Cortex of kidney (tissue), 1 donor: ENCODE measurements at places on chromosomes 11 and 22.

DNA sequence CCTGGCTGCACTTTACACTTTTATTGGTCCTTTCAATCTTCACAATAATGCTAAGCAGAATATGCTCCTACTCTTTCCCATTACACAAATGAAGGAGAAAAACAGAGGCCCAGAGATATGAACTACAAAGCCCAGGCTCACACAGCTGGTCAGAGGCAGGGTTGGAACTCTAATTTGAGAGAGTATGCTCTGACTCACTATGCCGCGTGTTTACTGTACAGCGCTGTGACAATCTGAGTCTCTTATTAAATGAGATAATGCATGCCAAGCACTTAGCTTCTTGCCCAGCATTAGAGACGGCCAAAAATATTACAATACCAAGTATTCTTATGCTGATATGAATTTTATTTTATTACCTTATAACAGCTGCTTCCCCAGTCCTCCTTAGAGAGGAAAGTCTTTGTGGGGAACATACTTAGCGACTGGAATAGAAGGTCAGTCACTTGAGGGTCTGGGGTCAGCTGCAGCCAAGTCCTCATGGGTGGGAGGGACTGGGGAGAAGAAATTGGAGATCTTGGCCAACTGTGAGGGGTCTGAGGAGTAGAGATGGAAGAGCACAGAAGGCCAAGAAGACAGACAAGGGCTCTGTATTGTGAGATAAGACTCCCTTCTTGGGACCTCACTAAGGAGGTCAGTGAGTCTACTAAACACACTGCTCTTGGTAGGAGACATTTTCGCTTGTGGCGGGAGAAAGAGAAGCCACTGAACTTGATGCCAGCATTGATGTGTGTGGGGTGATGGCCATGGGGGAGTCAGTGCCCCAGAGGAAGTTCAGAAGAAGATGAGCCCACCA is 150.8 kb upstream of the TIMP3 start:
- DNase-seq: no peak

GRCh38 chr11:6127881-6128280 is 20.4 kb downstream of the OR56B4 start:
- DNase-seq: no peak

GRCh38 chr22:24952837-24953383 is 394 bp downstream of the KIAA1671 start:
- DNase-seq: no peak

DNA sequence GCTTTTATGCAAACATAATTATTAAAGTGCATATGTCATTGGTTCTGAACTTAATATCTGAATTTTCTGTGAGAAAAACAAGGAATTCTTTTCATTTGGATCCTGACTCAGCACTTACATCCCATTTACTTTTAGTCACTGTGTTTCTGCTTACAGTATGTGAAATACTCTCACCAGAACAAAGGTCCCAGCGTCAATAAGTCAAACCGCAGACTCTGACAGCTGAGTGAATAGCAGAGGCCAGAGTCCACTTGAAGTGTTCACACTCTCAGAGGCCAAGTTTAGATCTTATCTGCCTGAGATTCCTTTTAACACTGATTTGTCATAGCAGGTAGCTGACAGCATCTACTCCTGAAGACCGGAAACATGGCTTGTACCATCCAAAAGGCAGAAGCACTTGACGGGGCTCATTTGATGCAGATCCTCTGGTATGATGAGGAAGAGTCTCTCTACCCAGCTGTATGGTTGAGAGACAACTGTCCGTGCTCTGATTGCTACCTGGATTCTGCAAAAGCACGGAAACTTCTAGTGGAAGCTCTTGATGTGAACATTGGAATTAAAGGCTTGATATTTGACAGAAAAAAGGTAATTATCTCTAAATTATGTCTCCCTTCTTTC is 14.6 kb downstream of the BBOX1 start:
- DNase-seq: no peak

DNA sequence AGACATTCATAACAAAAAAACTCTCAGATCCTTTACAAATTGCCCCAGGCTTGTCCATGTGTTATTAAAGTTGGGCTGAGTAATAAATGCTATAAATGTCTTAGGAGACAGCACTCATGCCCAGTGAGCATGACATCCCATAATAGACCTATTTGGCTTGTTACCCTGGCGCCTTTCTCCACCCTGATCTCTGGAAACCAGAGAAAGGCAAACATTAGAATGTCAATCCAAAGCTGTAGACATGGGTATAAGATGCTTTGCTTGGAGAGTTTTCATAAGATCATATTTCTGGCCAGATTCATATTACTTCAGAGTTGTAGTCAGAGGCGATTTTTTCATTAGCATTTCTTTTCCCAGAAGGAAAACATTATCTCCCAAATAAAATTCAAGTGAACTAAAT is 161.3 kb upstream of the UBASH3B start:
- DNase-seq: no peak

GRCh38 chr11:34928960-34929680 is 12.7 kb downstream of the PDHX start:
- no peak for DNase-seq

DNA sequence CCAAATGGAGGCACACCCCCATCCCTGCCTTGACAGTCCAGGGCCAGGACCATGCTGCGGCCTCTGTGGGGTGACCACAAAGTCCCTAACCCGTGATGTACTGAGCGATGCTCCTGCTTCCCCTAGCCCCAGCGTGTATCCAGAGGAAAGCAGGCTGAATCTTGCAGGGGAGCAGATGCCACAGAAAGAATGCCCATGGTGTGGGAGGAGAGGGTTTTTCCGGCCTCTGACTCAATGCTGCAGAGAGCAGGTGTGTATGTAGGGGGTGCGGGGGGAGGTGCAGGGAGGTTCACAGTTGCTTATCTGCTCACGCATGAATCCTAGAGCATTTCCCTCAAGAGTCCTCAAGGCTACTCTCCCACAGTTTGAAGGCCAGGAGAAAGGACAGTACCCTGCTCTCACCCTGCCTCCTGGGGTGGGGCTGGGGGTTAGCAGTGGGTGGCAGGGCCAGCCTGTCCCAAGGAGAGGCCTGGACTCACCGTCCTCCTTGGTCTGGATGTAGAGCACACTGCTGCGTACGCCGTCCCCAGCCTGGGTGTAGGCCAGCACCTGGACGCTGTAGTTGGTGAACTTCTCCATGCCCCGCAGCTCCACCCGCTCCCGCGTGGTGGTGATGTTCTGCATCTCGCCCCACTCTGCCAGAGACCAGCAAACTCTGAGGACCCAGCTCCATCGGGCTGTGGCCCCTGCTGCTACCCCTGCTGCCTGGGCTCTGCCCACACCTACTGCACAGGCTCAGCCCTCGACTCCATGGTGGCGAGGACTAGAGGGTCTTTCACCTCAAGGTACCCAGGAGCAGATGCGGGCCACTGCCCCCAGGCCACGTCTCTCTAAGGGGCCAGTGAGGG is 130.8 kb downstream of the CEP164 start:
- DNase-seq: no peak

DNA sequence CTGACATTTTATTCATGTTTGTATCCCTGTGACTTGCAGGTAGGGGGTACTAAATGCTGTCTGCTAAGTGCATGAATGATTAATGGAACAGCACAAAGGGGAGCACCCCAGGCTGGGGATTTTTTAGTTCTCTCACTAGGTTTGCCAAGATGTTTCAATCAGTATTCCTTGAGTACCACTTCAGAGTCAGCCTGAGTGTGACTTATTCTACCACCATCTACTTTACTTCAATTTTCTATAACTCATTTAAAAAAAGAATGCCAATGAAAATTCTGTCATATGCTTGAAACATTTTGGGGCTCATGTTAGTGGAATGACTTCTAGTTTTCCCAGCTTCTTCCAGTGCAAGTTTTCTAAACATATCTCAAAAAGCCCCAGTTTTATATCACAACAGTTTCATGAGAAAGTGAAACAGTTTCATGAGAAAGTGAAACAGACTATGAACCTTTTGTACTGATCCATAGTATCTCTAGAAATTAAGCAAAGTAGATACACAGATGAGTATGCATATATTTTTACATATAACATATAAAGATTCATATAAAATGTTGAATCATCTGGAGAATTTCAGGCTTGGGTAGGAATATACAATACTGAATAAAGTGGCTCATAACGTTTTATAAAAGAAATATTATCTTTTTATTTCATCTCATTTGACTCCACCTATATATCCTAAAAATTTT is 252.4 kb downstream of the GRM5 start:
- DNase-seq: no peak

DNA sequence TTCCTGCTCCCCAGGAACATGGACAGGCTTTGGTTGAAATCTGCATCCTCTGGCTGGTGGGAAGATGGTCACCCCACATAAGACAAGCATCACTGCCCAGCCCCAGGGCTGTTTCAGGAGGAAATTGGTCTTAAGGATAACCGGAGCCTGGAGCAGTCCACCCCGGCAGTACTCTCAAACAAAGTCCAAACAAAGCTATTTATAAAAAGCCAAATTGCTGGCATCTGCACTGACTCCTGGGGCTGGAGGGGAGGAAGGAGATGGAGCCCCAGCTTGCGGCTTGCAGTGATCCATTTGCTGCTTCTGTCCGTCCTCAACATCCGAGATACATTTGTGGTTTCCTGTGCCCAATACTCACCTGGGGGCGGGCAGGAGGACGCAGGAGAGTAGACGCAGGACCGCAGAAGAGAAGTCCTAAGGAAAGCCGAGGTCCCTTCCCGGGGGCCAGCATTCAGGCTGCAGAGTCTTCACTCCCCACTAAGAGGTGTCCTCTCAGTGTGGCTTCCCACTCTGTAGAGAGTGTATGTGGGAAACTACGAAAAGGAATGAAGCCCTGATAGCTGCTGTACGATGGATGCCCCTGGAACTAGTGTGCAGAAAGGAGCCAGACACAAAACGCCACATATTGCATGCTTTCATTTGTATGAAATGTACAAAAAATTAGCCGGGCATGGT is 107.3 kb upstream of the FGF3 start:
- DNase-seq: no peak

GRCh38 chr11:90250970-90251369 is 28.1 kb upstream of the CHORDC1 start:
- DNase-seq: no peak

DNA sequence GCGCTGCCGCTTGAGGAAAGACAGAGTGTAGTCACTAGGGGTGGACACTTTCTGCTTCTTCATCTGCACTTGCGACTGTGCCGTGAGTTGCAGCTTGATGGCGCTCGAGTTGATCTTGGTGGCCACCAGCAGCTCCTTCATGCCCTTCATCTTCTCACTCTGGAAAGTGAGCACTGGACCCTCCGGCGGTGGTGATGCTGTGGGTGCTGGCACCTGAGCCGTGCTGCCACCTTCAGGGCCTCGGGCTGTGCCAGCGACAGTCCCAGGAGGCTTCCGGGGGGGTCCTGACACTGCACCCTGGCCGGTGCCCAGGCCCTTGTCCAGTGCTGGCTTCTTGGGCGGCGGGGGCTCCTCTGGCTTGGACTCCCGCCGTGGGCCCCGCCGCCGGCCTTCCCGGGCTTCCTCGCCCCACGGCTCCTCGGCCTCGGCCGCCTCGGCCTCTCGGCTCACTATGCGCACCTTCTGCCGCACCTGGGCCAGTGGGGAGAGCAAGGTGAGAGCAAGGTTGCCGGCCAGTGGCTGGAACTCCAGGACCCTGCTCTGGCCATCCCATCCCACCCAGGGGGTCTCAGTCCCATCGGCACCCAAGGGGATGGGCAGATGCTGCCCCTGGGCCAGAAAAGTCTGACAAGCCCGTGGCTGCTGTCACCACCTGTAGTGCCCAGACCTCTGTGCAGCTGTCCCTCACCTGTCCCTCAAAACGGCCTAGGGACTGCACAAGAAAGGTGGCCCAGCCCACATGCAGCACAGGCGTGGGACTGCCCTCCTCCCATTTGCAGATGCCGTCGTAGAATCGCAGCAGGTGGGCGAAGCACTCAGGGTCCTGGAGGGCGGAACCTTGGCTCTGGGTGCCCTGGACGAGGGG is 1.6 kb upstream of the MAP4K2 start:
- no peak for DNase-seq

- DNase-seq: no peak
Measured at GRCh38 chr11:73381589-73381988, 5.4 kb downstream of the RELT start.

GRCh38 chr11:7437696-7438095 is 47.6 kb upstream of the OLFML1 start:
- no peak for DNase-seq

DNA sequence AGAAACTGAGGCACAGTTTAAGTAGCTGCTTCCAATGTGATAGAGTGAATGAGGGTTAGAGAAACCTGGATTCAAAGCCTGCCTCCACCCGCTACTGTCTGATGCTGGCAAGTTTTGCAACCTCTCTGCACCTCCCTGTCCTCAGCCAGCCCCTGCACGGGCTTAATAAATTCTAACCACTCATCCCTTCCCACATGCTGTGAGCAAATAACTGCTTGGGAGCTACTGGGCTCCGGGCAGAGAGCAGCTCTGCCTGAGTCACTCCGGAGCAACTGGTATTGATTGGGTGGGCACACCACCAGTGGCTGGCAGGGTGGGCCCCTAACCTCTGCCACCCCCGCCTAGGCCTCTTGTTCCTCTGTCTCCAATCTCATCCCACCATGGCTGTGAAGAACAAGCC is 104.3 kb upstream of the SYT13 start:
- DNase-seq: no peak

- no peak for DNase-seq
Measured at GRCh38 chr11:75101424-75102128, 4.9 kb upstream of the OR2AT4 start.

- DNase-seq: no peak
Measured at GRCh38 chr11:62959422-62959980, 25.3 kb downstream of the SLC22A6 start.

DNA sequence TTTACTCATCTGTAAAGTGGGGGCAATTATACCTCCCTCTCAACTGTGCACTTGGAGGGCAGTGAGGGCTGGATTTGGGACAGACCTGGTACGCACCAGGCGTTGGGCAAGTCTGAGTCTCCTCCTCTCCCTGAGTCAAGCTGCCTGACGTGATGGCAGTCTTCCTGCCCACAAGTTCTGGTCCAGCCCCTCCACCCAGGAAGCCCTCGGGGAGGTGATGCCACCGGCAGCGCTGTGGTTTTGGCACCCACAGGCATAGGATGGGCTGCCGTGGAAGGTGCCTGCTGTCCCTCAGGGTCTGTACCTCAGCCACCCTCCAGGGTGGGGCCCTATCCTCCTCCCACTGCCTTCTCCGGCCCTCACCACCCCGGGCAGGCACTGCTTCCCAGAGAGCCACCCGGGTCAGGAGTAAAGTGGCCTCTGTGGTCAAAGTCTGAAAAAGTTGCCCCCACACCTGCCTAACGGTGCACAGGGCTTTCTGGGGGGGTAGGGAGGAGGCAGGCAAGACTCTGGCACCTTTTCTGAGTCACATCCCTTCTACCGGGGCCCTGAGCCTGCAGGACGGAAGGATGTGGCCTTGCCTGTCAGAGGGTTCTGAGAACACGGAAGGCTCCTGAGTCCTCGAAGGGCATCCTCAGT is 6.5 kb upstream of the APOBEC3H start:
- DNase-seq: no peak

- DNase-seq: no peak
Measured at GRCh38 chr11:74647404-74647803, 55.0 kb downstream of the POLD3 start.
